Activated CD4-positive, alpha-beta T cell treated with anti-CD3 and anti-CD28 coated beads, Interleukin-10, Interleukin-2, amounts not matched to agents 100 ng/mL and 50 ng/mL, durations not matched to agents 16 hours and 8 hours (primary cell): ENCODE measurements at places on chromosomes 12 and 14.

DNA sequence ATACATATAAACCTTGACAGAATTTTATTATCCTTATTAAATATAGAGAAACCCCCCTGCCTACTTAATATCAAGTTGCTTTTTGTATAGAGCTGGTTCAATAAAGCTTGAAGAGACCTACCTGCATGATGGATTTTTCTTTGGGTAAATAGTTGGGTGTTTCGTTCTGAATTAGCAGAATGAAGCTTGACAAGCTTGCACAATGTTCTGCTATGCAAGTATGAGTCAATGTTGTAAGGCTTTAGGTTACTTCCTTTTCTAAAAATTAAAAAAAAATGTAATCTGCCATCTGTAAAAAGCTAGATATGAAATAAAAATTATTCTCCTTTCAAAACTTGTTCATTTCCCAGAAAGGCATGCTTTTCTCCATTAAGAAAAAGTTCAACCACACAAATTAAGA, 1662.6 kb upstream of the SEL1L start:
- DNase-seq = no peak

- peak; percentile 63 for DNase-seq
Measured at GRCh38 chr12:121223292-121224285, 13.7 kb downstream of the P2RX4 start.

GRCh38 chr12:117158911-117159553, 31.2 kb downstream of the FBXO21 start:
- DNase-seq = no peak

DNA sequence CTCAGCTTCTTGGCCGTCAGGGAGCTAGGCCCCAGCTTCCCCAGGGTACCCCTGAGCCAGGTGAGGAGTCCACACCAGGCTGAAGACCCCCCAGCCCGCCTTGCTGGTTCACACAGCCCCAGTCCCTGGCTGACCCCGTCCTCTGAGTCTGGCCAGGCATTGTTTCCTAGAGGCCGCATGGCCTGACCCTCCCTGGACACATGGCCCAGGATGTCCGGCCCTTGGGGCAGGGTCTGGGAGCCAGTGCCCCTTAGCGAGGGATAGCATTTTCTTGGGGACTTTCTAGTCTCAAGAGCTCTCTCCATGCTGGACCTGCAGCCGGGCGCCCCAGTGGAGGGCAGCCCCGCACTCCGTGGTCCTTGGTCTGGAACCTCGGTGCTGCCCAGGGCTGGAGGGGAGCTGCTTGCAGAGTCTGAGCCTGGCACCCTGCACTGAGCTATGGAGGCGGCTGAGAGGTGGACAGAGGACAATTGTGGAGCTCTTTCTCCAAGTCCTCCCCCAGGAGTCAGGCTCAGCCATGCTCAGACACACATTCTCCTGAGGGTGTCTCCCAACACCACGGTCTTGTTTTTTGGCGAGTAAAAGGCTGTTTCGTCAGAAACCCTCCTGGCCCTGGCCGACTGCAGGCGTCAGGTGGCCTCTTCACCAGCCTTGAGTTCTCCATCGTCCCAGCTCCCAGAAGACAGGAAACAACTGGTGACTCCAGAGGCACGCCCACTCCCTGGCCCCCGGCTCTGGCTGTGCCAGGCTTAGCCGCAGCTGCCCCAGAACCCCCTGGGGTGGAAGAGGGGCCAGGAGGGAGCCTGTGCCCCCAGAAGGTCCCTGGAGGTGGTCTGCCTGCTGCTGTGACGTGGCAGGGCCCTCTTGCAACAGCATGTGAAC, 17.6 kb upstream of the CRIP2 start:
- DNase-seq = no peak

- DNase-seq = no peak
Measured at GRCh38 chr14:104953896-104954656, 24.1 kb downstream of the AHNAK2 start.

DNA sequence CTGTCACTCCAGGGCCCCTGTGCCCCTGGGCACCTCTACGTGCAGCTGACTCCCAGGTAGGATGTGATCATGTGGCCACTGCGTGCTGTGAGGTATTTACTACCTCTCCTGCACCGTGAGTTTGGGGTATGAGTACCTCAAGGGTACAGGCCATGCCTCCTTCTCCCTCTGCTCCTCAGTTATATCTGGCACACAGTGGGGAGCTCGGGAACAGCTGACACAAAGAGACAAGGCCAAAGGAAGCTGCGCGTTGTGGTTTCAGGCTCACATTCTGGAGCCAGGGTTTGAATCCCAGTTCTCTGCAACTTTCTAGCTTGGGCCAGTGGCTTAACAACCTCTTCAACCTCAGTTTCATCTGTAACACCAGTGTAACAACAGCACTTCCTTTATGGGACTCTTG, 7.8 kb upstream of the SLC6A12 start:
- DNase-seq = no peak

GRCh38 chr12:22799503-22799902, 174.5 kb downstream of the ETNK1 start:
- no peak for DNase-seq

- no peak for DNase-seq
Measured at GRCh38 chr14:62303437-62303836, 541.2 kb downstream of the SNAPC1 start.

- no peak for DNase-seq
Measured at GRCh38 chr14:88535813-88536212, 19.0 kb downstream of the PTPN21 start.

- DNase-seq = no peak
Measured at GRCh38 chr12:46744283-46744682, 81.5 kb downstream of the SLC38A4 start.

DNA sequence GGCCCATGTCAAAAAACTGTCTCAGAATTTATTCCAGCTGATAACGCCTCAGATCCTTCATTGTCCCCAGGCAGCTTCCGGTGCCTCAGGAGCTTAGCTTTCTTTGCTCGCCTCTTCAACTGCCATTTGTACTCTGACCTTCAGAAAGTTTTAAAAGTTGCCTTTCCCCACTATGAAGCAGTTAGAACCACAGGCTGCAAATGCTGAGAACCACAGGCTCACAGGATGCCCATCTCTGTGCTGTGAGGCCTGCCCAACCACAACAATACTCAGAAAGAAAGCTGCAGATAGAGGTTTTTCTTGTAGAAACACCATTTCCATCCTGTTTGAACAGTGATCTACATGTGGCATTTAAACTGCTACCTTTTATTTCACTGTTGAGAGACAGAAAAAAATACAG, 131.1 kb downstream of the PRKCH start:
- DNase-seq = peak; percentile 95

- DNase-seq = no peak
Measured at GRCh38 chr14:90698379-90698869, 117.8 kb downstream of the TTC7B start.

DNA sequence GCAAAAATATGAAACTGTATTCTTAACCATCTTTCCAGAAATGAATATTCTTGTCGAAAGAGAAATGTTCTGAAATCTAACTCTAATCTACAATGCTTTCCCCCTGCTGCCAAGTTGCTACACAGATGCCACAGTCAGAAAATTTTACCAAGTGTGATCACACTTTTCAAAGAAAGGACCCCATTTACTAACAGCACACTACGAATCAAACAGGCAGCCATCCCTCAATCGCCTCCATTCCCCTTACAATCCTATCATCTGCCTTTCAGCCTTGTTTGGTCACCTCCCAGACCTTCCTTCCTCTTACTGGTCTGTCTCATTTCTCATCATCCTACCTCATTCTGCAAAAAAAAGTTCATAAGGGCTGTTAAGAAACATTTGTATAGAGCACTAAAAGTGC, 190.1 kb downstream of the MED13L start:
- peak; percentile 70 for DNase-seq
